ENCODE measurements at places on chromosomes 5 and 9.
A peak's percentile ranks its signal among the peaks of the same experiment; 100 is the strongest.

DNA sequence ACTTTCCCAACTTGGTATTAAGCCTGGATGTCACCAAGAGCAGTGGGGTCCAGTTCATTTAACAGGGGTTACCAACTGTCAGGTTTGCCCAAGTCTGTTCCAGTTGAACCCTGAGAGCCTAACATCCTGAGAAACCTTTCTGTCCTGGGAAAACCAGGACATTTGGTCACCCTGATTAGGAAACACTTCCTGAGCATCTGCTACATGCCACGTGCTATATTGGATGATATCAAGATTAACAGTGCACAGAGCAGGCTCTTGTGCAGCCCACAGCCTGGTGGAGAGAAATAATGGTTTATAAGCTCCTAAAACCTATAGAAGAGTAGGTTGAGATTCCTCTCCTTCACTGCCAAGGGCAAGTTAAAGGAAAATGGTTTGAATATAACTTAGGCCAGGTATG lies 102.9 kb upstream of the RAD23B start:
- DNase-seq = no peak

GRCh38 chr5:66511491-66511890 lies 84.7 kb upstream of the MAST4 start:
- no peak for DNase-seq

DNA sequence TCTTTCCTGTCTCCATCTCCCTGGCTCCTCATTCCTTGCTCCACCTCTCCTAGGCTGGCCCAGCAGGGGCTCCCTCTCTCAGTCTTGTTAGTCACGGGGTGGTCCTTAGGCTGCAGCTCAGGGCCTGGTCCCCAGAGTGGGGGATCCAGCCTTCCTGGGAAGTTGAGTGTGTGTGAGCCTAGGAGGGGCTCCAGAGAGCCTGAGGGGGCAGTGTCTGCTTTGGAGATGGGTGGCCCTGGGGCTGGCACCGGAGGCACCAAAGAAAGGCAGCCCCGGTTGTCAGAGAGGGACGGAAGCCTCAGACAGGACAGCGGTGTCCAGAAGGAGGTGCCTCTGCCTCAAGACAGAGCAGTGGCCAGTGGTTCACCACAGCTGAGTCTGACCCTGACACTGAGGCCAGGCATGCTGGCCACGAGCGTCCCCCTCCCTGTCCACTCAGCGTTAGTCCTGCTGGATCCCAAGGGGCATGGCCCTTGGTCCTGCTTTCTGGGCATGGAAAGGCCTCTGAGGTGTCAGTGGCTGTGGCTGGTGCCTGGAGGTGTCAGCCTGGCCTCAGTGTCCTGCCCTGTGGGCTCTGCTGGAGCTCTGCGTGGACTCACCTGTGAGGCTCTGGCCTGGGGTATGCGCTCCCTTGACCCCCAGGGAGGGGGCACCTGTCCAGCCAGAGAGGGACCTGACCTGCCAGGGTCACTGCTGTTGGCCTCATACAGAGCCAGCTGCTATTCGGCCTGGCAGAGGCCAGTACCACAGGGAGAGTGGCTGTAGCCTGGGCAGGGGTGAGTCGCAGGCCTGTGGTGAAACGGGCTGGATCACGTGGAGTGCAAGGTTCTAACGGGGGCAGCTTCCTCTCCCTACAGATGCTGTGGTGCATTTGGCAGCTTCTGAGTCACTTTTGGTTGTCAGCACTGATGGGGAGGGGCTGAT lies 130.6 kb downstream of the CACNA1B start:
- peak; percentile 28 for DNase-seq

DNA sequence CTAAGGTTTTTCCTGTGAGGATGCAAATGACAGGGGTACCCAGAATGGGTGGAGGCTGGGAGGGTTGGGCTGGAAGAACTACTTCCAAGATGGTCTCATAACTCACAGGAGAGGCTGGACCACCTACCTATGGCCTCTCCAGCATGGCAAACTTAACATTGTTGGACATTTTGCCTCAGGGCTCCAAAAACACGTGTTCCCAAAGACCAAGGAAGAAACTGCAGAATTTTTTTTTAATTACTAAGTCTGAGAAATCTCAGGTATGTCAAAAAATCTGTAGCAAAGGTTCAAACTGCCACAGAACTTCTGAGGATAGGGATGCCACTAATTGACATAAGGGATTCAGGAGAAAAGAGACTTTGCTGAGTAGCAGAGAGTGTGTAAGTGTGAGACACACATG lies 270.8 kb downstream of the NNT start:
- no peak for DNase-seq

DNA sequence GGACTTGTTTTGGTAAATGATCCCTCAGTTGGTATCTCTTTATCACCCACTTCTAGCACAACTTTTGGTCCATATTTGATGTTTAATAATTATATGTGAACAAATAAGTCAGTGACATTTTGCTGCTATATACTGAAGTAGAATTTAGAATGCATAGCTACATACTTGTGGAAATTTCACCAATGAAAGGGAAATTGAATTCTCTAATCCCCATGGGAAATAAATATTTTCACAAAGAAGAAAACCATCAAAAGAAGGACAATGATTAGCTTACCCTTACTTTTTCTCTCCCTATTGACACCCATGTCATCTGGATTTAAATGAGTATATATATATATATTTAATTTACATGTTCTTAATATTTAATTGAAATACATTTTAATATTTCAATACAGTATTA lies 94.3 kb upstream of the DAB2 start:
- DNase-seq = no peak

GRCh38 chr5:175107865-175108264 lies 336.1 kb downstream of the DRD1 start:
- DNase-seq = no peak

GRCh38 chr9:135947582-135947981 lies 13.6 kb downstream of the UBAC1 start:
- no peak for DNase-seq

GRCh38 chr9:91144769-91145168 lies 216.9 kb downstream of the AUH start:
- no peak for DNase-seq

DNA sequence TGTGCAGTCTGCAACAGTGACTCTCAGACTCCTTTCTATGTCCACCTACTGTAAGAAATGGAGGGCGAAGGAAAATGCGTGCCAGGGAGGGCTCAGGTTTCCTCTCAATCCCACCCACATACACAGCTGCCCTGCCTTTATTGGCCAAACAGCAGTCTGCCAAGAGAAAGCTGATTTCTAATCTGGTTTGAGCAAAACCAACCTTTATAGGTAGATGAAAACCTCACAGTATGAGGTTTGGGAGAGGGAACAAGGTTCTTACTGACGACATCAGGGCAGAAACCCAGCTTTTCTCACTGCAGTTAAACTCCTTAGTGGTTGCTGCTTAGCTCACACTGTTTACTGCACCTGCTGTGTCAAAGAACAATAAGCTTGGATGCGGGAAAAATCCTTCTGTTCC lies 152.3 kb upstream of the KLF9 start:
- DNase-seq = no peak

GRCh38 chr9:94014066-94014654 lies 59.0 kb upstream of the BARX1 start:
- no peak for DNase-seq

- peak; percentile 64 for DNase-seq
These were observed 639 bp downstream of the EHMT1 start for GRCh38 chr9:137619240-137620047.

DNA sequence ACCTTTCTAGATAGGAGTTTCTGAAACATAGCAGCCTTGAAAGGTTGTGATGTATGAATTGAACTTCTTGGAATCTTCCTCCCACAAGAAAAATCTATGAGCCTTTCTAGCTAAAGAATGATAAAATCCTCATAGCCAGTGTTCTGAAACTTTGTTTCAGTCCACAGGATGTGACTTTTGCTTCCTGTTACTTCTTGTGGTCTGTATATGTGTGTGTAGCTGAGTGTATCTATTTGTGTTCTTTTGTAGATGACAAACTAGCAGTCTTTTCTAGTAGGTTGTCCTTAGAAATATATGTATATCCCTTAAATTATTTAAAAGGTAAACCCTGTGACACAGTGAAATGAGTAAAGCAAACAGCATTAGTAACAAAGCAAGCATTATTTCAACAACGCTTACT lies 188.8 kb downstream of the MRPS30 start:
- no peak for DNase-seq

DNA sequence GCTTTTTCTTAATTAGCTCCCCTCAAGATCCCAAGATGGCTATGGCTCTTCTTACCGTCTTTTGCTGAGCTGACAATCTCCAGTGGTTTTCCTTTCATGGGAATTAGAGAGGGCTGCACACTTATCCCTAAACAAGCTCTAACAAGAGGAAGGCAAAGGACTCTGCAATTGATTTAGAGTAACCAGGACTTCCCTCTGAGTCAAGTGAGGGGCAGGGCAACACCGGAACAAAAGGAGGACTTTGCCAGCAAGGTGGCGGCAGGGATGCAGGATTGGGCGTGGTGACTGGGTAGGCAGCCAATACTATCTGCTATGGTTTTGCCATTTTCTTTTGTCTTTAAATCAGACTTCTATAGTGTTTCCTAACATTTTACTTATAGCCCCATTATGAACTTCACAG lies 9.8 kb downstream of the SLC44A1 start:
- no peak for DNase-seq

GRCh38 chr5:81184749-81185110 lies 48.4 kb upstream of the CKMT2 start:
- no peak for DNase-seq

- DNase-seq = no peak
These were observed 31.2 kb upstream of the OTP start for GRCh38 chr5:77669677-77670076.

DNA sequence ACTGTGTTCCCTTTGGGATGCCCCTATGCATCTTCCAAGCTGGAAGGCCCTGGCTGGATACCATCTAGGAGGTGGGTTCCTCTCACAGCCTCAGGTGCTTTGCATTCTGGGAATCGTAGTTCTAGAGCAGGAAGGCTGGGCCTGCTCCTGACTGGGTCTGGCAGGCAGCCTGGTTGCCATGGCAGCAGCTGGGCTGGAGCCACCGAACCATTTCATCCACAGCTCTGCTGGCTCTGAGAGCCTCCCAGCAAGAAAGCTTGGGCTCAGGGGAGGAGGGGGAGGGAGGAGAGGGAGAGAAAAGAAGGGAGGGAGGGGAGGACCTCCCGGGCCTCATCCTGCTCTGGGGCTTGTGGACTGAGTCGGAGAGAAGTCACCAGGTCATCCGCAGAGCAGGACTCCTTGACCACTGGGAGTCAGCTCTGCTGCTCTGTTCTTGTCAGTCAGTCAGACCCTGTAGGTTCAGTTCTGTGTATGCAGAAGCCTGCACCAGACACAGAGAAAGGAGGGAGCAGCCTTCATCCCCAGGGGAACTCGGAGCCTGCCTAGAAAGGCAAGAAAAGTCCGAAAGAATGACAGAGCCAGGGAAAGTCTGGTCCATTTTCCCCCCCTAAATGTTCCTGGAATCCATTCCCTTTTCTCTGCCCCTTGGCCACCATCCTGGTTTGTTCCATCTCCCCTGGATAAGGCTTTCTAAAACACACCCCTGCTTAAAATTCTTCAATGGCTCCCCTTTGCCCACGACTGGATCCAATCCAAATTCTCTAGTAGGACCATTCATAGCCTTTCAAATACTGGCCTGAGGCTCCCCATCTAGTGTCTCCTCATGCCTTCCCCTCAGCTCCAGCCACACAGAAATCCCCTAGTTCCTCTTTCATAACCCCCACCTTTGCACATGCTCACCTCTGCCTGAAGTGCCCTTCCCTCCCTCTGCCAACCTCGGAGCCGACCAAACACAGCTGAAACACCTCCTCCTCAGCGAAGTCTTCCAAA lies 65.4 kb upstream of the ARAP3 start:
- peak; percentile 64 for DNase-seq

DNA sequence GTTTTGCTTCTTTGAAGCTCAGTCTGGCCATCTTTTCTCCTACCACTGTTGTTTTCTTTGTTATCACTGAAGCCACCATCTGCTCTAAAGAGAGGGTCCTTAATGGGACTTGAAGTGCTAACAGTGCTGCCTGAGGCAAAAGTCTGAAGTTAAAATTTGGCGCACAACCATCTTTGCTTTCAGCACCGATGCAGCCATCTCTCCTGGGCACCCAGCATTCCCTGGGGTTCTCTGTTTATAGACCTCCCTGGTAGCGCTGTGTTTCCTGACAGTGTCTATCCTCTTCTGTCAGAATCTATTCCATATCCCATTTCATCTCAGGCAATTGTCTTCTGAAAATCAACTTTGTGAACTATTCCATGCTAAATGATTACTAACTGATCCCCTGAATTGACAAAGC lies 491.5 kb upstream of the MPDZ start:
- no peak for DNase-seq
